SK-N-SH (cell line): ENCODE measurements at places on chromosomes 2 and 18.

DNA sequence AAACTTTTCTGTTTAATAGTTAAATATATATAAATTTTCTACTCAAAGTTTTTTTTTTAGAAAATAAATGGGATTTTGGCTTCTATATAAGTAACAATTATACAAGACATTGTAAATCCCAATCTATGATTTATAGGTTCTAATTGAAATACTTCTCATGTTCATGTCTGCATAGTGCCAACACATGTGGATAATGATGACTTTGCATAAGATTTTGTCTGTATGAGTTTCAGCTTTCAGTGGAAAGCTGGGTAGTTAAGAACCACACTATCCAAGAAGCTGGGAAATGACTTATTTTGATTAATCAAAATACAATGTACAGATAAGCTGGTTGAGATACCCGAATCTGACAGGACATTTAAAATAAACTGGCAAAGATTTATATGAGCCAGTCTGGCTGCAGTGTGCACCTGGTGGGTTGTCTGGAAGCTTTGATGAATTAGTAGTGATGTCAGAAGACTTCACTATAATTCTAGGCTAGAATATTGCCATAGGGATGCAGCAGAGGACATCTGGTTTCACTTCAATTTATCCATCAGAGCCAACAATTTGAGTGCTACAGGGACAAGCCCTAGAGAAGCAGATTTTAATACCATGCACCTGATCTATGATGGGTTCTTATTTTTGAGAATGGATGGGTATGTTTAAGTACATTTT lies 45.4 kb downstream of the EML6 start:
- peak; percentile 53 for DNase-seq

- no peak for DNase-seq
These were observed 9.4 kb upstream of the SPOPL start for GRCh38 chr2:138492160-138492559.

DNA sequence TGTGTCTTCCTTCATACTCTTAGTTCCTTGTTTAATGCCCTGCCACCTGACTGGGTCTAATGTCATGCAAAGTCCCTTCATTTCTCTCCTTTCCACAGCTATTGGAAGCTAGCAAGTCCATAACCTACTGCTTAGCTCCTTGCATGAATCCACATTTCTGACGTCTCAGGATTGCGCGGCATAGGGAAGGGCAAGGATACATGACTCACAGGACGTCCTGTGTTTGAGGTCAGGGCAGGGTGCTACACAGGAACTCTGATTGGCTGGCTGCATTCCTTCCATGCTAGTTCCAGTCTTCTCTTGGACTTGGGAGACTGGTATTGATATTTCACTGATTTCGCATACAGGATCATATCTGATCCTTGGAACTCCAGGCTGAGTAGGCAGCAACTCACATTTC lies 137.9 kb downstream of the CDH2 start:
- no peak for DNase-seq

GRCh38 chr2:22600156-22600555 lies 784.8 kb upstream of the KLHL29 start:
- no peak for DNase-seq

- no peak for DNase-seq
These were observed 99.5 kb downstream of the SLC4A3 start for GRCh38 chr2:219726916-219727315.

DNA sequence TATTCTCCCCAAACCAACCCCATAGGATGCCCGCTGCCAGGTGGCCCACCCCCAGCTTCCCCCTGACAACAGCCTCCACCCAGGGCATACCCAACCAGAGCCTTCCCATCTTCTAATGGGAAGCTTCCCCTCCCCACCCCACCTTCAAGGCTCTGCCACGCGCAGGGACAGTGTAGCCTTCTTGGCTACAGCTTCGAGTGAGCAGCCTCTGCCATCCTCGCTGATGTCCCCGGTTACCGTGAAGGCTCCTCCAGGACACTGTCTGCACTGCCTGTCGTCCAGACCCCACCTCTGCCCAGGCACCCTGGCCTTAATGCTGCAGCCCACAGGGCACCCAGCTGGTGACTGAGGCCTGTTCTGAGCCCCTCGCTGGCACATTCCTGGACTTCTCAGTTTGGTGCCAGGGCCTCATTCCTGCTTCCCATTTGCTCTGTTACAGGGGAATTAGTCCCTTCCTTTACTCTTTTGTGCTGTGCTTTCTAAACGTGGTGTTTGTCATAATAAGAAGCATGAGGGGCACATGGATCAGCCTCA lies 13.0 kb upstream of the ADNP2 start:
- DNase-seq, result no peak

- DNase-seq, result peak; percentile 83
These were observed 77.4 kb downstream of the DYSF start for GRCh38 chr2:71530641-71531332.

DNA sequence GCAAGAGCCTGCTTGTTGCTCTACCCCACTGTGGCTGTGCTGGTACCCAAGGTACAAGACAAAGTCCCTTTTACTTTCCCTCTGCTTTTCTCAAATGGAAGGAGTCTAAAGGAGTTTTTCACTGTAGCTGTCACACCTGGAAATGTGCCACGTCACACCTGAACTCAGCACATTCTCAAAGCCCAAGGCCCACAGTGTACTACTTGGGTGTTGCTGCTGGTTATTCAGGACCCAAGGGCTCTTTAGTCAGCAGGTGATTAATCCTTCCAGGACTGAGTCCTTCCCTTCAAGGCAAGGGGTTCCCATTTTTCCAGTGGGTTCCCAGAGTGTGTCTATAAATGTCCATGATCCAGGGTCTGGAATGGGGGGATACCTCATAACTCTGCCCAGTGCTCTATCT lies 63.2 kb upstream of the STK39 start:
- no peak for DNase-seq

DNA sequence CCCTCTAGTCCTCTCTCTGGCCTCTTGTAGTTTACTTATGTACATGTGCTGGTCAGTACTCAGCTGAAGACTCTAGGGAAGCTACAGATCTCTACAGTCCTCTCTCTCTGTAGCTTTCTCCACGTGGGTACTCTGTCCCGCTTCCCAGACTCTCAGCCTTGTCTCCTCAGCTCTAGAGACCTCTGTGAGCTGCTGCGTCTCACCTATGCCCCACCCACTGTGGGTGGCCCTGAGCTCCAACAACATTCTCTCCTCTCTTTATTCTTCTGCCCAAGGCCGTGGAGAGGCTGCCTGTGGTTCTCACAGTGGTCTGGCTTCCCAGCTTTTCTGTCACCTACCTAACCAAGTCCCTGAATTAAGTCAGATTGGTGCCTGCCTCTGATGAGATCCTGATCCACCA lies 33.4 kb downstream of the MFSD6 start:
- DNase-seq, result no peak

- no peak for DNase-seq
These were observed 55.2 kb upstream of the RALBP1 start for GRCh38 chr18:9419956-9420631.

- DNase-seq, result no peak
These were observed 6.9 kb downstream of the NDUFA10 start for GRCh38 chr2:240018071-240018750.

DNA sequence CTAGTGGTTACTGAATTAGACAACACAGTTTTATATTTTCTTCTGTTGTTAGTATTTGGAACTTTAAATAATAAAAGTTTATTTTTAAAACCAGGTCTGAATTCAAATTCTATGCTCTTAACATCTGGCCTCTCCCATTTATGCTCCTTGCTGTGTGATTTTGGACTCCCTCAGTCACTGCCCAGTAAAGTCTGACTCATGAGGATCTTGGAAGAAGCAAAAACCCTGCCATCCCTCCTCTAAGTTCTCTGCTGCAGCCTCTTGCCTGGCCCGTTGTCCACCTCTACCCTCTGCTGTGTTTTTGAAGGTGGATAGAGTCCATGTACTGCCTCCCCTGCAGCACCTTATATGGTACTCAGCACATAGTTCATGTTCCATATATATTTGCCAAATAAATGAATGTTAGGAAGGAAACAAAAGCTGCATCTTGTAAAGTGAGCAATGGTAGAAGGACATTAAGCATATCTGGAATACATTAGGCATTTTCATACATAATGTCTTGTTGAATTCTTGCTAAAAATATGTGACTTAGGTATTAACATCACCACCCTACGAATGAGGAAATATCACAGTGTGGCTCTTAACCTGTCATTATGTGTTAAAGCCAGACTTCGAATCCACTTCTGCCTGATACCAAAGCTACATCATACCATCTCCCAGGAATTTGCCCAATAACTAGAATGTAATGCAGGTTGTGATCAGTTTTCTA lies 62.1 kb downstream of the THNSL2 start:
- no peak for DNase-seq

DNA sequence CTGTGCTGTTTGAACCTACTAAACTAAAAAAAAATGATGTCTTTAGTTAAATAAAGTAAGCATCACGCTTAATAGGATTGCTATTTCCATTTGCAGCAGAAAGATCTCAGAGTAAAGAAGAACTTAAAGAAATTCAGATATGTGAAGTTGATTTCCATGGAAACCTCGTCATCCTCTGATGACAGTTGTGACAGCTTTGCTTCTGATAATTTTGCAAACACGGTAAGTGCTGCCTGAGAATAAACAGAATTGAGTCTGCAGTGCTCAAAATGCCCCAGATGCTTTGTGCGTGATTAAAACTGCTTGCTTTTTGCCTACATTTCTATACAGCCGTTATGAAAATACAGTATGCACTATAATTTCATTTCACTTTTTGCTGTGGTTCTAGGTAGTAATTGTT lies 3.9 kb downstream of the CDCA7 start:
- no peak for DNase-seq

DNA sequence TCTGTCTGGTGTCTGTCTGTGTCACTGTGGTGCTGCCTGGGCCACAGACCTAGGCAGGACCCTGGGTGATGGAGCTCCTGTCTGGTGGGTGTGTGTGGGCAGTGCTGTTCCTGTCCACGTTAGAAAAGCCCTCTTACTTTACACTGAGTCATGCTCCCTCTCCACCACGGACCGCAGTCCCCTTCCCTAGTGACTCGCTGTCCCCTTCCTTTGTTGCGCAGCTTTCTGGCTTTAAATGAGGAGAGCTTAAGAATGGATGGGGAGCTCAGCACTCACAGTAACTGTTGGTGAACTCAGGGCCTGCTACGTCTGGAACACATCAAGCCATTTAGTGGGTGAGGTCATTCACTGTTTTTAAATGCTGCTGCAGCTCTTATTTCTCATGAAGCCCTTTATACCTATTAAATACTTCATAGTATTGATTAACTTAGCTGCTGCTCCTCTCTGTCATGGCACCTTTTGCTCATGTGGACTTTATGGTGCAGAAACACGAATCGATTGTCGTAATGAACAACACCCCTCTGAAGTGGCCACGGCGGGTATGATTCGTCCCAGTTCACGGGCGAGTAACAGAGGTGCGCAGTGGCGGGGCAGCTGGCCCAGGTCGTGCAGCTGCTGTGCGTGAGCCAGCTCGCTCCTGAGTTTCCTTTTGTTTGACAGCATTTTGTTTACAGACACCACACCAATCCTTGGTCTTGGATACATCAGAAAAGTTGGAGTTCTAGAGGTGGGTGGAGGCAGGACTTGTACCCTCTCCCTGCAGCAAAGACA lies 100.4 kb downstream of the LDLRAD4 start:
- no peak for DNase-seq

DNA sequence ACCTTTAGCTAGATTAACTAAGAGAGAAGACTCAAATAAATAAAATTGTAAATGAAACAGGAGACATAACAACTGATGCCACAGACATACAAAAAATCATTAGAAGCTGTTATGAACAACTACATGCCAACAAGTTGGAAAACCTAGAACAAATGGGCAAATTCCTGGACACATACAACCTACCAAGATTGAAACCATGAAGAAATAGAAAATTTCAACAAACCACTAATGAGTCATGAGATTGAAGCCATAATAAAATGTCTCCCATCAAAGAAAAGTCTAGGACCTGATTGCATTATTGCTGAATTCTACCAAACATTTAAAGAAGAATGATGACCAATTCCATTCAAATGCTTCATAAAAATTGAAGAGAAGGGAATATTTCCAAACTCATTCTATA lies 54.3 kb downstream of the ST3GAL5 start:
- DNase-seq, result no peak

GRCh38 chr2:218880859-218881594 lies 375 bp downstream of the WNT10A start:
- DNase-seq, result peak; percentile 58

- no peak for DNase-seq
These were observed 4.7 kb downstream of the DSEL start for GRCh38 chr18:67511840-67512239.

- DNase-seq, result no peak
These were observed 19.1 kb downstream of the MXD1 start for GRCh38 chr2:69933839-69934613.

DNA sequence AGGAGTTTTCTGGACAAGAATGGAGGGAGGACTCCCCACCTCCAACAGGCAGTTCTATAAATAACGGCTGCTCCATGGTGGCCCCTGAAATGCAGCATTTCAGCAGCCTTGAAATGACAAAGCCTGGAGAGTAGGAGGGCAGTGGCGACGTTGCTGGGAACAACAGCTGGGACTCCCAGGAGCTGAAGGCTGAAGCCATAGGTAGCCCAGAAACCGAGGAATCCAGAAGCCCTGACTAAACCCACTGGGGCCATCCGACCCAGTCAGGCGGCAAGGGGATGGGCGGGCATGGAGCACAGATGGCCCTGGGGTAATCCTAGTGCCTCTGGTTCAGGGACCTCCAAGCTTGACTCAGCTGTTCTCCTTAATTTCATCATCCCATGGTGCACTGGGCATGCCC lies 9.0 kb downstream of the PRKAG3 start:
- DNase-seq, result no peak

DNA sequence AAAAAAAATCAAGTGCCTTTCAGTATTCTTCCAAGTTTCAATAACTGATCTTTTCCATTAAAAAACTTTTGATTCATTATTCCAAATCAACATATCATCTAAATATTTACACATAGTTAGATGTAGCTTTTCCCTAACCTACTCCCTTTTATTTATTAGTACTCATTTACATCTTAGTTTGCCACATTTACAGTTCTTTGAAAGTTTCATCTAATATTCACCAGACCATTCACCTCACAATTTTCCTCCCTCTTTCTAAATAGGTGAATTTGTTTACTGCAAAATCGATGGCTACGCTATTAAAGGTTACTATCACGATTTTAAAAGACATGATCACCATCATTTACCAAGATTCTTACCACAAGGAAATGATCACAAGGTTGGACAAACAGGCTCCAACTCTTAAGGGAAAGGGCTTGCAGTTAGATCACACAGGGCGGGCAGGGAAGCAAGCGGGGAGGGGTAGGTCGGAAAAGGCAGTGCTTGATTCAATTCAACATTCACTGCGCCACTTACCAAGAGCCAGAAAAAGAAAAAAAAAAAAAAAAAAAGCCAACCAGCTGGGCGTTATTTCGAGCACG lies 654 bp upstream of the MARCHF7 start:
- no peak for DNase-seq

DNA sequence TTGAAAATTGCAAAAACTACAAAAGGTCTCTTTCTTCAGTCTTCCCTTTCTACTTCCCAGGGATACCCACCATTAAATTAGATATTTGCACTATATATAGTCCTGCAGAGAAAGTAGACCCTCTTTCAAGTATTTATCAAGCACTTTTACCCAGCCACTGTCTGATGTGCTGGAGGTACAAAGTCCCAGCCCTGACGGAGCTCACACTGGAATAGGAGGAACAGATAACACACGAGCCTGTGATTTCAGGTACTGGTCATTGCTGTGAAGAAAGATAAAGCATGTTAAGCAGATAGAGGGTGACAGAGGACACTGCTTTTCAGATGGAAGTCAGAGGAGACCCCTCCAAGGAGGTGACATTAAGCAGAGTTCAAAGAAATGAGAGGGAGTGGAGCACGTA lies 19.6 kb downstream of the SEC11C start:
- no peak for DNase-seq
